ENCODE measurements at places on chromosomes 7 and 10.

- DNase-seq, result no peak
Observed at GRCh38 chr10:117860823-117861222, 185.9 kb downstream of the RAB11FIP2 start.

DNA sequence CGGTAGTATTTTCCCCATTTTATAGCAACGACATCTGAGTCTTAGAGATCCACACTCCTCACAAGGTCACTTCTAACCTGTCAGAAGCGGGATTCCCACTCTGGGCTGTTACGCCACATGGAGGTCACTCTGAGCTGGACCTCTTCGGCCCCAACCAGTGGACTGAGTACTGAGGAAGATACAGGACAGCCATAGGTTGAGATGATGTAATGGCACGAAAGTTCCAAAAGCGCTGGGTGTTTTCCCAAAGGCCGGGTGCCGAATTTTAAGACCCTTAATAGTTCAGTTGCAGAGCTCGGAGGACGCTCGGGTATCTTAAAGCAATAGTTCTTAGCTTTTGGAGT lies 699 bp downstream of the GHITM start:
- DNase-seq, result no peak

DNA sequence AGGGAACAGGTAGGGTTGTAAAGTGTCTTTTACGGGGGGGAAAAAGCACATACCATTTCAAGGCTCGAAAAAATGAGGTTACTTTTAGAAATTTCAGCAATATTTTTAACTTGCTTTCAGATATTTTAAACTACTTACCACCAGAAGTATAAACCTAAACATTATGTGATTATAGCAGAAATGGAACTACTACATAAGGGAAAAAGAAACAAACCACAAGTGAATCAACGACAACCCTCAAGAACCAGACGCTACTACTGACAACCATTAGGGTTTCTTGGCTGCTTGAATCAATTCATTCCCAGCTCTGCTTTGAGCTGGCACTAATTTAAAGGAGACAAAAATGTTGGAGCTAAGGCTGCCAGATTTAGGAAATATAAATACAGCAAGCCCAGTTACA lies 80.1 kb downstream of the ZFAND4 start:
- DNase-seq, result no peak

- no peak for DNase-seq
Observed at GRCh38 chr7:158500651-158501052, 87.0 kb downstream of the PTPRN2 start.

DNA sequence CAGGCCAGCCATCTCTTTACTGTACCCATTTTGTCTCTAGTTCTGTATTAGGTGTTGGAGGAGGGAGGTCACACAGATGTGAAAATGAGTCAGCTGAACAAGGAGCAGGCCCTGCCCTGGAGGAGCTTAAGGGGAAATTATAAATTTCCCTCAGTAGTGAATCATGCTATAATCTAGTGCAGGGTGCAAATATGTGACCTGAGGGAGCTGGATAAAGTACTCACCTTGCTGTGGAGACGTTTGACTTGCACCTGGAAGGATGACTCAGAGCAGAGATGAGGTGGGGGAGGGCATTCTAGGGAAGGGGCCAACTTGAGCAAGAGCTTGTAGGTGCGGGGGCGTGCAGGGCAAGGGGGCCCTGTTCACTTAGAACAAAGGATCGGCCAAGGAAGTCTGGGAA lies 610.6 kb downstream of the SDK1 start:
- DNase-seq, result no peak

DNA sequence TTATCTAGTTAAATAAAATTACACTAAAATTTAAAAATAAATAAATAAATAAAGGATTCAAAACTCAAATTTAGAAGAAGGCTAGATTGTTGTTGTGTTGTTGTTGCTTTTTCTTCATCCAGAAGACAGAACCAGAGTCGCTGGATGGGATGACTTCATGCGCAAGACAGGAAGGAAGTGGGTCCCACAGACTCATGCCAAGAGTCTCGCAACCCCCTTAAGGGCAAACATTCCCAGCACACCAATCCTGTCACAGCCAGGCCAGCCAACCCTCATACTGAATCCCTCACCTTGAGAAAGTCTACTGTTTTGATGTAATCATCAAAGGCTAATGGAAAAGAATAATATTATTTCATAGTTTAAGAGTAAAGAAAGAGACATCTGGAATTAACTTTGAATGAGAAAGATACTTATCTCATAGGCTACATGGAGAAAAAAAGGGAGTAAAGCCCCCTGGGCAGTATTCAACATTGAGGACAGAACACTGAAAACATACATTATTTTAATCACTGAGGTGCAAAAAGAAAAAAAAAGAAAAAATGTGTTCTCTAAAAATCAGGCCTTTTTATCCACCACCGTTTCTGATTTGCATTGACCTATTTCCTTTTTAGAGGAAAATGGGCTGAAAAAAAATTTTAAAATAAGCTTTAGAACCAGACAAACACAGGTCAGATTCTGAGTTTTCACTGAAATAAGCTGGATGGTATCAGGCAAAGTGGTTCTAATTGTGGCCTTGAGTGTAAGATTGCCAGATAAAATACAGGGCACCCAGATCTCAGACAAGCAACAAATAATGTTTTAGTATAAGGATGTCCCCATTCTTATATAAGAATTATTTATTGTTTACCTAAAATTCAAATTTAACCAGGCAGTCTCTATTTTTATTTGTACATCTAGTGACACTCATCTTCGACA lies 826.5 kb downstream of the TNS3 start:
- DNase-seq, result no peak

GRCh38 chr7:115561335-115562110 lies 469.0 kb downstream of the TFEC start:
- no peak for DNase-seq

- no peak for DNase-seq
Observed at GRCh38 chr7:1459920-1460820, 900 bp upstream of the MICALL2 start.

GRCh38 chr7:27708485-27708884 lies 31.5 kb upstream of the TAX1BP1 start:
- no peak for DNase-seq

- DNase-seq, result no peak
Observed at GRCh38 chr7:46810986-46811385, 770.9 kb downstream of the TNS3 start.

GRCh38 chr7:139941421-139941820 lies 112.4 kb downstream of the TBXAS1 start:
- no peak for DNase-seq

GRCh38 chr10:83469728-83470331 lies 669.5 kb upstream of the GHITM start:
- no peak for DNase-seq

GRCh38 chr7:21828841-21829240 lies 116.9 kb downstream of the CDCA7L start:
- no peak for DNase-seq

DNA sequence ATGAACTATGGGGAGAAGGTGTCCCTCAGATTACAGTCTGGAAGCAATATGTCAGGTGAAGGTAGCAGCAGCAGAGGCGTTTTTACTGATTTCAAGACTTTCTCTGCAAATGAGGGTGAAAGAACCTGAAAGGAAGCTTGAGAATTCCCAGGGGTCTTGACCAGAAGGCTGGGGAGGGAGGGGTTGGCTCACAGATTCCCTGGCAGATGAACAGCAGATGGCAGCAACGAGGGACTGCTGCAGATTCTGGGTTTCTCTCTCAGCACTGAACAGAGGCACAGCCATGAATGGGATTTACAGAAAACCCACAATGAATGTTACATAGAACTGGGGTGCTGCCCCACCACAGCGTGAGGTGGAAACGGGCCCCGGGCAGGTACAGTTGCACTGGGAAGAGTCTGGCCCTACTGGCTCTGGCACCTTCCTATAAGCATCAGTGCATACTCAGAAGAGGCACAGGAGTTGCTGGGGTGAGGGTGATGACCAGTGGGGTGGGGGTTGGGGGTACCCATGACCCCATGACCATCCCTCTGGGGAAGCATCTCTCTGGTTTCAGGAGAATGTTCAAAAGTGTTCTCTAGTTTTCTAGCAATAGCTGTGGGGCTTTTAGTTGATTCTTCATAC lies 317.8 kb downstream of the SH2D4B start:
- DNase-seq, result peak; percentile 6

DNA sequence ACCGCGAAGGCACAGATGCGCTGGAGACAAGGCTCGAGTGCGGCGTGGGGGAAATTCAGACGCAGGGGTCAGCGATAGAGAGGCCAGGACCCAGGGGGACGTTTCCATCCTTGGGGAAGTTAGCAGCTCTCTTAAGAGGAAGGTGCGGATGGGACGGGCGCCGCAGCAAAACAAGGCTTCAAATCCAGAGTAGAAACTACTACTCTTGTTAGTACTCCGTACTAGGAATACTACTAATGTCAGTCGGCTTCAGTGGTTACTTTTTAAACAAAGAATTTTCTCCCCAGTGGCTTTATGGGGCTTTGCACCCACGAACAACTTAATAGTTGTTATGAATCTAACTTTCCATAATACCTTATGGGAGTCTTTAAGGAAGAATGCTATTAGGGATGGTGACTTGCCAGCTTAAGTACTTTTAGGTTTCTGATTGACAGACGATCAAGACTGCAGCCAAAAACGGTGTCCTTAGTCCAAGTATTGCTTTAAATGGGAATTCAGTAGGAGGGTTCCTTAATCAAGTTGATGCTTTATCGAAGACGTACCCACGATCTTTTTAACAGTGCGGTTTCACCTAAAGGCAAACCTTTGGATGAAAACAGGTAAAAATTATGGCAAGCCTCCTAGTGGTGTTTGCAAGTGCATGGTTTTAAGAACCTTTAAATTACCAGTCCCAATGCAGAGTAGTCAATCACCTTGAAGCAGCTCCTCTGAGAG lies 812 bp upstream of the IDE start:
- no peak for DNase-seq

DNA sequence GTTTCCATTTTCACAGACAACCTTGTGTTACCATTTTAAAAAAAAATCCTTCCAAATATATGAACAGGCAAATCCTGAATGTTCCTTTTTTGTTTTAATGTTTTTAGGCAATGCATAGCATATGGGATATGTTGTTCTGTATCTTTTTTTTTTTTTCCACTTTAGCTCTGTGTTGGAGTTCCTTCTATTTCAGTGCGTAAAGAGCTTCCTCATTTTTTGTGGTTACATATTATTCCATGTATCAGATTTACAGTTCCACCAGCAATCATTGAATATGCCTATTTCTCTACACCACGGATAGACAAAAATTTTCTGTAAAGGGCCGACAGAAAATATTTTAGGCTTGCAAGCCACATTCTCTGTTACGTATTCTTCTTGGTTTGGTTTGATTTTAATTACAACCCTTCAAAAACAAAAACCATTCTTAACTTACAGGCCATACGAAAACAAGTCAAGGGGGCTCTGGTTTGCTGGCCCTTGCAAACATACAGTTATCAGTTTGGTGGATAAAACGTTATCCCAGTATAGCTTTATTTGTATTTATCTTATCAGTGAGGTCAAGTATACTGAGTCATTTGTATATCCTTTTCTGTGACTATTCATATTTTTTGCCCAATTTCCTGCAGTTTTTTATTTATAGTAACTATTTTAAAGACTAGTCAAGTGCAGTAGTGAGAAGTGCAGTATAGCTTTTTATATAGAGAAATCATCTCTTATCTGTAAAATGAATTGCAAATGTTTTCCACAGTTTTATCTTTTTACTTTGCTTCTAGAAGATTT lies 55.7 kb downstream of the RALA start:
- DNase-seq, result no peak

DNA sequence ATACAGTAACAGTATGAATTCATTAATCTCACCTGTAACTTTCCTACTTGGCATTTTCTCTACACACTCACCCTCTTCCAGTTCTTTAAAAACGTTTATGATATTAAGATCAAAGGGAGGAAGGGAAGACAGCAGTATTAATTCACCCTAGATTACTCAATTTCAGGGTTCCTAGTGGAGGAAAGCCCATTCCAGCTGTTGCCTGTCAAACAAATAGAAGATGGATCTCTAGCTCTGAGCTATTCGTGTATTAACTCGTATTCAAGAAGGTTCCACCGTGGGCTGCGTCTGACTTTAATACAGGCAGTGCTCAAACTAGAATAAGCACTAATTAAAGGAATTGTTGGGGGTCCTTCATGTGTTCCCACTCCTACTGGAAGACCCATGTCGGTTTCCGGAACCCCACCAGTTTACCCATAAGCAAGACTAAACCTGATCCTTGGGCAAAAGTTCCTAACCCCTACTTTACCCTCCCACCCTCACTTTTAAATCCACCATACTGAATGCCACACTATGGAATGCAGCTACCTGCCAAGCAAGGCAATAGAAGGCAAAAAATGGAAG lies 2.1 kb downstream of the NANOS1 start:
- DNase-seq, result no peak

GRCh38 chr10:14624600-14624999 lies 150.1 kb downstream of the FAM107B start:
- no peak for DNase-seq

- no peak for DNase-seq
Observed at GRCh38 chr7:106124186-106124585, 12.1 kb upstream of the SYPL1 start.

DNA sequence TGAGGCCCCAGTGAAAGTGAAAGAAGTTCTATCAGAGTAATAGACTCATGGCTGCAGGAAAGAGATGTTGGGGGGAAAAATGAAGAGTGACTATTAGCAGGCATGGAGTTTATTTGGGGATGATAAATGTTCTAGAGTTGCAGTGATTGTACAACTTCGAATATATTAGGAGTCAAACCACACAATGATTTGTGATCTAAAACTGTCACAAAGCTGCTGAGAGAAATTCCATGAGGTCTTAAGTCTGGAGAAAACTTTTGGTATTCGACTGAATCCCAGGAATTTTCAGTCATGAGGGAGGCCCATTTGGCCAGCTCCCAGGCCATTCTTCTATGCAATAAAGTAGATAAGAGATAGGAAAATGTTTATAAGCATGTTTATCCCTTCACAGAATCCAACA lies 55.9 kb upstream of the UNC5B start:
- DNase-seq, result no peak

GRCh38 chr10:96919785-96920430 lies 87.8 kb downstream of the LCOR start:
- DNase-seq, result no peak

- no peak for DNase-seq
Observed at GRCh38 chr10:86264481-86265231, 101.9 kb downstream of the GRID1 start.

GRCh38 chr10:22629852-22630233 lies 84.5 kb downstream of the PIP4K2A start:
- no peak for DNase-seq

GRCh38 chr7:50792342-50793119 lies 9.8 kb upstream of the GRB10 start:
- no peak for DNase-seq

DNA sequence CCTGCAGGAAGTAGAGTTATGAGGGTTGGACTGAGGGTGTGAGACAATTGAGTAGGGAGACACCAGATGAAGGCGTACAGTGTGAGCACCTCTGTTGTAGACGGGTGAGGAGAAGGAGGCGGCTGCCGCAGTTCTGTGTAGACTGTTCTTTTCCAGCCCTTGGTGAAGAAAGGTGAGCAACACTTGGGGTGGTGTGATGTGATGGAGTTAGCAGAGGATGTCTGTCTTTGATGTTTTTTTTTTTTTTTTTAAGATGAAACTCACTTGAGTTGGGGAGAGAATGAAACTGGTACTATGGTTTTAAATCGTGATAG lies 42.8 kb upstream of the RNF216 start:
- DNase-seq, result no peak

GRCh38 chr10:116779076-116779687 lies 36.8 kb upstream of the HSPA12A start:
- no peak for DNase-seq
